ENCODE measurements at places on chromosomes 12 and 14.

GRCh38 chr12:115988212-115988611 is 289.3 kb downstream of the MED13L start:
- no peak for DNase-seq

DNA sequence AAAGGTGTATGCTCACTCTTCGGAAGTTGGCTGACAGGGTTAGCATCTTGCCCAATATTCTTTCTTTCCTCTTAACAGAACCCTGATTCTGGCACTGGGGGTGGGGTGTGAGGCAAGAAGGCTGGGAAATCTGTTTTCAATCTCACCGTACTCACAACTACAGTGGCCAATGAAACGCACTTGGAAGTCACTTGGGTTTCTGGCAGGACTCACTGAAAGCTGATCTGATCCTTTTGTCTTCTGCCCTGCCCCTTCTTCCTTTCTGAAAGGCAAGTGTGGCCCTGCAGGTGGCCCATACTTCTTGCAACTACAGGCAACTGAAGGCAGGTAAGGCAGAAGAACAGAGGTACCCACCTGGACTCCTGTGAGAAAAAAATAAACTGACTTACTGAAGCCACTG is 106.9 kb downstream of the STXBP6 start:
- no peak for DNase-seq

DNA sequence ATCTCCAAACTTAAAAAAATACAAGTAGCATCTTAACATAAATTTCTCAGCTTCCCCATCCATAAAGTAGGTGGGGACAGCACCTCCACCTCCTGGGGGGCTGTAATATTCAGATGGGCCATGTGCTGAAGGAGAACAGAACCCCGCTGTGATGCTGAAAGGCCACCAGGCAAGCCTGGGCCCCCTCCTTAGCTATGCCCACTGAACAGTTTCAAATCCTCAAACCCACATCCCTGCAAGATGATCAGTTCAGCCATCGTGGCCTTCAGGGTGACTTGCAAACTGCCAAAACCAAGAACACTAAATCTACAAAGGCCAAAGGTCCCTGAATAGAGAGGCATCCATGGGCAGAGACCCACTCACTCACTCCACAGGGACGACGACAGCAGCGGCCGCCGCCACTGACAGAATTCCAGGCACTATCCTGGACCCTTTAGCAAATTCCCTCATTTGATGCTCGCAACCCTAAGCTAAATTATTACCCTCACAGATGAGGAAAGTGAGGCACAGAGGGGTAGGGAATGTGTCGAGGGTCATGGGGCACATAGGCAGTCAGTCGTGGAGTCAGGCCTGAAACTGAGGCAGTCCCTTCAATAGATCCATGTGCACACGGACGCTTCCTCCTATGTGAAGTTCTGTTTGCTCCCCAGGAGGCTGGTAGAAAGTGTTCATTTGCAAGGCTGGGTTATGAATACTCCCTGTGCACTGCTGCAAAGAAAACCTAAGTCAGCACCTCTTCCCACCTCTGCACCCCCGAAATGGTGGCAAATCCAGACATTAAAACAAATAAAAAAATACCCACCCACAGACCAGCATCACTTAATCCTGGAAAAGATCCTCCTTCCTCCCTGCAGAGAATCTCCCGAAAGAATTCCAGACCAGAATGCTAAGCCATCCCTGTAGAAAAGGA is 5.9 kb downstream of the ITPK1 start:
- DNase-seq, result no peak

GRCh38 chr12:64457032-64457431 is 5.1 kb downstream of the TBK1 start:
- no peak for DNase-seq

DNA sequence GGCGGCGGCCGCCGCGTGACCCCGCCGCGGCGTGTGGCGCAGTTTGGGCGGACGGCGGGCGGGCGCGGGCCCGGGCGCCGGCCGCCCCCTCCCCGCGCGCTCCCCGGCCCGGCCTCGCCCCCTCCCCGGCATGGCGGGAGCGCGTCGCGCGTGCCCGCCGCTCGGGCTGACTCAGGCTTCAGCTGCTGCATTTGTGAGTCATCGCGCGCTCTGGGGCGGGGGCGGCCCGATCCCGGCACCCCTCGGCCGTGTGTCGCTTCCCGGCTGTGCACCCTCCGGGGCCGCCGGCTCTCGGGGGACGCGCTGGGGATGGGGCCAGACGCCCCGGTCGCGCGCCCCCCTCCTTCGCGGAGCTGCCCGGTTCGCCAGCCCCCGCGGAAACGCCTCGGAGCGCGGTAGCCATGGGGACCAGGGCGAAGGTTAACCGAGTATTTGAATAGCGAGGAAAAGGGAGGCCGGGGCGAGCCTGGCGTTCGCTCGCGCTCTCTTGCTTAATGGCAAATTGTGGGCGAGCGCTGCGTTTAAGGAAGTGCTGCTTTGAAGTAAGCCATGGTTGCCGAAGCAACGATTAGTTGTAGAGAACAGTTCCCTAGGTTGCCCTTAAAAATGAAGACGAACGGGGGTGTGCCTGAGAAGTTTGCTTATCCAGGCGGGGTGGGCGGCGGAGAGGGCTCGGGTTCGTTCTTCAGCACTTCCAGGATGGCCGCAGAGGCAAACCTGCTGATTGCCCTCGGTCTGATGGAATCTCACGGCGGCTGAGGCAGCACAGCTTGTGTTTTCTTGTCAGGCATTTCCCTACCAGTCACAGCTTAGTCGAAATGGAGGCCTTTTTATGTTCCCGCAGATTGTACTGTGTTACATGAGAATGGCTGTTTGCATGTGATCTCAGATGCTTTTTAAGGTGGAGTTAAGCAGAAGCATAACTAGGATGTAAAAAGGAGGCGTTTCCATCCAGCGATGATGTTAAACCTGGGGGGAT is 896 bp downstream of the EIF5 start:
- peak; percentile 62 for DNase-seq

- DNase-seq, result no peak
These were observed 38.4 kb downstream of the SLCO1A2 start for GRCh38 chr12:21296348-21296747.

DNA sequence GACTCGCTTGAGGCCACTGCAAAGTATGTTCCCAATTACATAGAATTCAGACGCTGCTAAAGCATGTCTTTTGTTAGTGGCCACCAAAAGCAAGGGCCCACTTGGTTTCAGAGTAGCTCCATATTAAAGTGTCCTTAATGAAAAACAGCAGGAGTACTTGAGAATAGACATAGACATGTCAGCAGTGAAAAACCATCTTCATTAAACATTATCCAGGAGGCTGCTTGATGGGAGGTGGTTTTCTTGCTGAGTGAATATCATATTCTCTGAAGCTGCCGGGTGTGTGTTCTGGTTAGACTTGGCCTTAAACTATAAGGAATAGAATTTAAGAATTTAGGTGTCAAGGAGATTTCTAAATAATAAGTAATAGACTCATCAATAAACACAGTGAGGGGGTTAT is 79.5 kb upstream of the CCDC198 start:
- no peak for DNase-seq

GRCh38 chr12:42793166-42793565 is 203.6 kb upstream of the PRICKLE1 start:
- no peak for DNase-seq

DNA sequence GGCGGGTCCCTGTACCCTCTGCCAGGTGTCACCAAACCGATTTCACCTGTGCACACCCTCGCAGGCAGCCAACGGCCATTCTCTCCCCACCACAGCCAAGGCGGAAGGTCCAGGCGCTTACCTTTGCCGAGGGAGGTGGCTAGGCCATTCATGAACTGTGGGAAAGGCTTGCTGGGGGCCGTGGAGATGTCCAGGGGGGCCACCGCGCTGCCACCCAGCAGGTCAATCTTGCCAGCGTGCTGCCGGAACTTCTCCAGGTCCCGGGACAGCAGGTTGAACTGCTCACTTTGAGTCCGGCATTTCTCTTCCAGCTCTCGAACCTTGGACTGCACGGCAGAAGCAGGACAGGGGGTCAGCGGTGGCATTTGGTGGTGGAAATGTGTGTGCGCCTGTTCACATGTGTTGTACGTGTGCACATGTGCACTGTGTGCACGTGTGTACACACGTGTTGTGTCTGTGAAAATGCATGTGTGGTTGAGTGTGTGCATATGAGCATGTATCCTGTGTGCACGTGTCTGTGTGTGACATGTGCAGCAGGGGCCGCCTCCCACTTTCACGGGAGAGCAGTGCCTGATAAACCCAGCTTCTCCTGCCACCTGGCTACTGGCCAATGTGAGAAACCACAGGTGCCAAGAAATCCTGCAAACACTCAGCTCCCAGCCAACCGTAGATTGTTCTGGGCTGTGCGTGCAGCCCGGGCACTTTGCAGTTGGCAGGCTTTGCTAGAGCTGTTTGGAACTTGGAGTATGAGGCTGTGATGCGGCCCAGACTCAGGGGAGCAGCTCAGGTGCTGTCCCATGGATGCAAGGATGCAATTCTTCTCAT is 118.9 kb downstream of the PIWIL1 start:
- no peak for DNase-seq

DNA sequence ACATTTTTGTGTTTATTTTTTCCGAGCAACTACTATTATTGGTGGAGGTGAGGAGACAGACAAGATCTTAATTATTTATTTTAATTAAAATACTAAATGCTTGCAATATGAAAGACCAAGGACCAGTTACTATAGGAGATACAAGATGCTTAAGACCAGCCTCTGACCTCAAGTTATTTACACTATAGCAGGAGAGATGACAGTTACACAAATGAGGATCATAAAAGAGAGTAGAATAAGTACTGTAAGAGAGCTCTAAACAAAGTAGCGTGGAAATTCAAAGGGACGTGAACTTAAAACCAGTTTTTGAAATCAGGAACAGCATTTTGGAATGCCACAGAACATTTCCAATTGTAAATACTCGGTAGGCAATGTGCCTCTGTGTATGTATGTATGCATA is 128.0 kb upstream of the ATF1 start:
- DNase-seq, result no peak

DNA sequence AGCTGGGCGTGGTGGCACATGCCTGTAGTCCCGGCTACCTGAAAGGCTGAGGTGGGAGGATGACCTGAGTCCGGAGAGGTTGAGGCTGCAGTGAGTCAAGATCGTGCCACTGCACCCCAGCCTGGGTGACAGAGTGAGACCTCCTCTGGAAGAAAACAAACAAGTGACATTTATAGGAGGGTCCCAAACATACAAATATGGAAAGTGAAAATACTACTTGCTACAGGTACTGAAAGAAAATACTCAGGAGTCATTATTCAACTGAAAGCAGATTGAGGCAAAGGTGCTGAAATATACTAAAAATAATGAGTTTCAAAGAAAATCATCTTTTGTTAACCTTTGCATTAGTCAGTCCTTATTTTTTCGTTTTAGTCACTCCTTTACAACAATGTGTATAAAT is 53.5 kb downstream of the ETV6 start:
- no peak for DNase-seq

DNA sequence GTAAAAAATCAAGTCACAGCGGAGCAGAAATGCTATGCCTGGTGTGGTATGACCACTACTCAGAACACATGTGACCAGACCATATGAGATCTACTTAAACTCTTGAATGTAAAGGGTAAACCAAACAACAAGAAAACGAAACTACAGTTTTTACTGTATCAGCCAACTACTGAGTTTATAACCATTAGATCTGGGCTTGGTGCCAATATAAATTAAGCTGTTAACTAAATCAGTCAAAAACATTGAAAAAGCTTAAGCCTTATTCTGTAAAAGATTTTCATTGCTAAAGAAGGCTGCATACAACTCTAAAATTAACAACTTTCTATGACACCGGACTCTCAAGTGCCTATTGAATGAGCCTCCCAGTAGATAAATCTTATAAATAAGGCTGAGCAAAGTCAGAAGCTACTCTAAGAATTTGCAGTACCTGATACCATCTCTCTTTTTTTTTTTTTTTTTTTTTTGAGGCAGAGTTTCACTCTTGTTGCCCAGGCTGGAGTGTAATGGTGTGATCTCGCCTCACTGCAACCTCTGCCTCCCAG is 35.4 kb downstream of the SPTLC2 start:
- no peak for DNase-seq

GRCh38 chr12:20212658-20213555 is 155.4 kb upstream of the PDE3A start:
- DNase-seq, result no peak

DNA sequence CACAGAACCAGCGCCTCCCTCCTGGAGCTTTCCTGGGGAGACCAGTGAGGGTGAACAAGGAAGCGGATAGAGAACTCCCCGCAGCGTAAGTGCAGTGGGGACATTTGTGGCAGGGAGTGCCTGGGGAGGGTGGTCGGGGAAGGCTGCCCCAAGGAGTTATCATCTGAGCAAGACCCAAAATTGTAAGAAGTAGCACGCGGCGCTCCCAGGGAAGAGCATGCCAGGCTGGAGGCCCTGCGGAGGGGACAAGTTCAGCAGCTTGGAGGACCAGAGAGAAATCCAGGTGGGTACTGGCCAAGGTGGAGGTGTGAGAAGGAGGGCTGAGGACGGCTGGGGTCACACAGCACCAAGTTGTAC is 46.2 kb upstream of the RIMBP2 start:
- no peak for DNase-seq

GRCh38 chr12:115103884-115104883 is 420.2 kb upstream of the TBX3 start:
- no peak for DNase-seq

DNA sequence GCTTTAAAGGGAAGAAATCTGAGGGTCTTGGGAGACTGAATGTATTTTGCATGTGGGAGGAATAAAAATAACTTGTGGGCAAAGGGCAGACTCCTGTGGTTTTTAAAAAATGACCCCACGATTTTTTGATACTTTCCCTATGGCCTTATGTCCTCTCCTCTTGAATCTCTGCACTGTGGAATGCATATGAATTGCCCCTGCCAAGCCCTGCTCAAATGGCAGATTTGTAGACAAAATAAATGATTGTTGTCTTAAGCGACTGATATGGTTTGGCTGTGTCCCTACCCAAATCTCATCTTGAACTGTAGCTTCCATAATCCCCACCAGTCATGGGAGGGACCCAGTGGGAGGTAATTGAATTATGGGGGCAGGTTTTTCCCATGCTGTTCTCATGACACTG is 223.8 kb downstream of the DACT1 start:
- no peak for DNase-seq

DNA sequence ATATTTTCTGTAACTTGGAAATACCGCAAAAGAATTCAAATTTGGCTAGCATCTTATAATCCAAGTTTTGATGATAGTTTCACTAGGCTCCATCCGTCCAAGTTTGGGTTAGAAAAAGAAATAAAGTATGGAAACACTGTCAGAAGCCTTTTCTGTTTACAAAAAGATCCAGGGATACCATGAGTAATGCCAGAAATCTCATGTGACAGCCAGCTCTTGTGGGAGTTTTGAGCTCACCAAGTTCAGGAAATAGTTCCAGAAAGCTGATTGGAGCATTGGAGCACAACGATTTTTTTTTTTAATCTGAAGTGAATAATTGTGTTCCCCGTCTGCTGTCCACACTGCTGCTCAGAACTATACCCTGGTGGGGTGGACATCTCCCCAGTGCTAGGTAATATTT is 229.7 kb upstream of the NPAS3 start:
- no peak for DNase-seq
